ENCODE measurements at places on chromosomes 12 and 14.

DNA sequence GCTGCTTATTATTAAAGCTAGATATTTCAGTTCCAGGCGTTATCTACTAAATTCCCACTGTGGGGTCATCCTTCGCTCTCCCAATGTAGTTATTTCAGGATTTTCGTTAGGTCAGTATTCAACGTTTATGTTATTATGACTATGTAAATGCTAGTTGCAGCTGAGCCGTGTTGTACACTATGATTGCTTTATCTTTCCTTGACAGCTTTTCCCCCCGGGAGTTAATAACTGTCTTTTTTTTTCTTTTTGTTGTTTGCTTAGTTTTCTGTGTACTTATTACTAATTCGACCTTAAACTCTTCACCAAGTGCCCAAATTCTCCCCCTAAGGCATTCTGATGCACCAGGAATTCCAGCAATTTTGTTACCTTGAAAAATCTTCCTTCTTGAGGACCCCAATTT, 48.5 kb downstream of the SUDS3 start:
- DNase-seq, result no peak

GRCh38 chr12:123231931-123232330, 1.0 kb downstream of the MPHOSPH9 start:
- DNase-seq, result no peak

GRCh38 chr14:36756226-36756625, 94.6 kb downstream of the PAX9 start:
- DNase-seq, result no peak

- peak; percentile 80 for DNase-seq
Observed at GRCh38 chr12:64029013-64029857, 184.7 kb downstream of the SRGAP1 start.

DNA sequence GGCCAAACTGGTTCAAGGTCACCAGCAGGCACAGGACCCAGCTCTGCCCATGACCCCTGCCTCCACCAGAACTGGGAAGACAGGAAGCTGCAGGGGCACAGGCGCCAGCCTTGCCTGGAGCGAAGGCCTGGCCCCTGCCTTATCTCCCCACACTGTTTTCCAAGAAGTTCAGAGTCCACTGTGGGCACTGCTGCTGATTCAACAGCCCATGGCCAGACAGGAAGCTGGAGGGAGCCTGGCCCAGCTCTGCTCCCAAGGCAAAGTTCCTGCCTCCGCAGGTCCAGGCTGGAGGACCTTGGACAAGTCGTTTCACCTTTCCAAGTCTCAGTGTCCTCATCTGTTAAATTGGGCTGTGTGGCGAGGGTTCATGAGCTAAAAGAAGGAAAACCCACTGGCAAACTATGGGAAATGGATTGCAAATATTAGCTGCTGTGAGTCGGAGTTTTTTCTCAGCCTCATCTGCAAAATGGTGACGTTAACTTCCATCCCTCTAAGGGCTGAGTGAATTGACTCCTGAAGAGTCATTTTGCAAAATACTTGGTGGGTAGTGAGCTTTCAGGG, 1.2 kb downstream of the PHETA1 start:
- DNase-seq, result no peak
